ENCODE measurements at places on chromosomes 12 and 14.

DNA sequence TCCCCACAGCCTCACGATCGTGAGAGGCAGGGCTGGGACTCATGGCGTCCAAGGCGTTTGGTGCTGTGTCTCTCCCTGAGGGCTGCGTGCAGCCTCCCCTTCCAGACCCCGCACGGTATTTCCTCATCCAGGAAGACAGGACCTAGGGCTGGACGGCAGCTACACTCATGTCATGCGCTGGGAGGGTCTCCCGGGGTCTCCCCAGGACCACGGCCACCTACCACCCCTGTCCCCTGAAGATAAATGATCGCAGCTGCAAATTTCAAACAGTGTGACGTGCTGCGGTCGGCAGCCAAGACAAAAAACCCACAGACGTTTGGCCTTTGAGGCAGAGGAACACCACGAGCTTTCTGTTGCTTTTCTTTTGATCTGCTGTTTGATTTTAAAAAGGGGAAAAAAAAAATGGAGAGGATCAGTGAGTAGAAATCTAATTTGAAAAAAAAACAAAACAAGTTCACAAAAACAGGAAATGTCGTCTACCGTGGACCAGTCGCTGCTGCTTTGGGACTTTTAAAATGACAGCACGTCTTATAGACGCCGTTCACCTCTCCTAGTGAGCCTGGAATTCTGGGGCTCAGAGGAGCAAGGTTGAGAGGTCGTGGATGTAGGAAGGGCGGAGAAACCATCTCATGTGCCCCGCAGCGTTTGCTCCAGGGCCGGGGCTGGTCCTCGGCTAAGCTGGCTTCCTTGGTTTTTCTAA lies 237.6 kb downstream of the SLC41A2 start:
- DNase-seq: no peak

- no peak for DNase-seq
Observed at GRCh38 chr12:124667506-124668326, 100.3 kb upstream of the NCOR2 start.

GRCh38 chr12:851913-852312 lies 97.6 kb downstream of the RAD52 start:
- DNase-seq: no peak

GRCh38 chr12:24600996-24601395 lies 347.9 kb downstream of the BCAT1 start:
- DNase-seq: no peak

GRCh38 chr12:76633415-76633814 lies 73.8 kb upstream of the OSBPL8 start:
- DNase-seq: peak; percentile 72

GRCh38 chr12:15932971-15933370 lies 21.8 kb downstream of the DERA start:
- no peak for DNase-seq

DNA sequence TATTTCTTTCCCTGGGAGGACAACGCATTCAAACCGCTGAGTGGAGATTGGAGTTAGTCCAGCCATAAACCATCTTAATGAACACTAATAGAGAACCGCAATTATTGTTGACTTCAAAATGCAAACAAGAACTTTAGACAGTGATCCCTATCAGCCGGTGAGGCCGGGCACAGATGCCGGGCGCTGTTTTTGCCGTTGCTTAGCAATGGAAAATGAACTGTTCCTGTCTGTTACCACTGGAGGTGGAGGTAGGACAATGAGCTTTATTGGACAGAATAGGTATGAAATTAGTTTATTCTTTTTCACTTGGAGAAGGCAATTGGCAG lies 216.8 kb downstream of the TTC8 start:
- no peak for DNase-seq

GRCh38 chr12:66647034-66647691 lies 31.7 kb downstream of the GRIP1 start:
- DNase-seq: no peak

- no peak for DNase-seq
Observed at GRCh38 chr14:64737391-64738280, 33.4 kb downstream of the PLEKHG3 start.

- no peak for DNase-seq
Observed at GRCh38 chr12:19244312-19244711, 114.8 kb downstream of the PLEKHA5 start.

DNA sequence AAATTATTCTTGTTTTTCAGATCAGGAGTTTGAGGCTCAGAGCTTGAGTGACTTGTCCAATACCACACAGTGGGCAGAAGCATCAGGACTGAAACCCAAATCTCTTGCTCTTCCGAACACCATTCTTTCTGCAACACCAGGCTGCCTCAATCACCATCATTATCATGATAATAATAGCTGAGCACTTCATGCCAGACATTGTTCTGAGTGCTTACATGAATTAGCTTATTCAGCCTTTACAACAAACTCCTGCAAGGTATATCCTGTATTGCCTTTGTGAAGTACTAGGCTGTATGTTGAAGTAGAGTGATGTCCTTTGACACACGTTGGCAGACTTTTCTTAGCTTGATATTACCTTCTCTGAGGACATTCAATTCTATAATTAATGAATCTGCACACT lies 257.4 kb upstream of the ATP2B1 start:
- DNase-seq: no peak

- DNase-seq: no peak
Observed at GRCh38 chr14:69845787-69846186, 33.4 kb upstream of the SMOC1 start.

DNA sequence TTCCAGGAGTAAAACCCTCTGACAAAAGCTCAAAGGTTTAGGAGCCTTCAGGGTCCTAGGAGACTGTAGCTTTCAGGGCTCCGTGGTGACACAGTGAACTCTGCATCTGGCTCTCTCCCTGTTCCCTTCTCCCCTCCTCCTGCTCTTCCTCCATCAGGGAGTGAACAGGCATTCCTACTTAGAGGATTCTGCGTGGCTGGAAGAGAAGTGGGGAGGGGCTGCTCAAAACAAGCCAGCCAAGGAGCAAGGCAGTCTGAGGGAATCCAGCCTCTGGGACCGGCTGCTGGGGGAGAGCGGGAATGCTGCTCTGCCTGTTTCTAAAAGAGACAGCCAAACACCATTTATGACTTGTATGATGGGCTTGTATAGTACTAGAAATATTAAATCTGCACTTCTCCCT lies 49.5 kb downstream of the RBMS2 start:
- DNase-seq: no peak

- DNase-seq: no peak
Observed at GRCh38 chr12:26564391-26564790, 268.6 kb downstream of the ITPR2 start.

GRCh38 chr14:26872515-26873361 lies 274.9 kb upstream of the NOVA1 start:
- DNase-seq: no peak

DNA sequence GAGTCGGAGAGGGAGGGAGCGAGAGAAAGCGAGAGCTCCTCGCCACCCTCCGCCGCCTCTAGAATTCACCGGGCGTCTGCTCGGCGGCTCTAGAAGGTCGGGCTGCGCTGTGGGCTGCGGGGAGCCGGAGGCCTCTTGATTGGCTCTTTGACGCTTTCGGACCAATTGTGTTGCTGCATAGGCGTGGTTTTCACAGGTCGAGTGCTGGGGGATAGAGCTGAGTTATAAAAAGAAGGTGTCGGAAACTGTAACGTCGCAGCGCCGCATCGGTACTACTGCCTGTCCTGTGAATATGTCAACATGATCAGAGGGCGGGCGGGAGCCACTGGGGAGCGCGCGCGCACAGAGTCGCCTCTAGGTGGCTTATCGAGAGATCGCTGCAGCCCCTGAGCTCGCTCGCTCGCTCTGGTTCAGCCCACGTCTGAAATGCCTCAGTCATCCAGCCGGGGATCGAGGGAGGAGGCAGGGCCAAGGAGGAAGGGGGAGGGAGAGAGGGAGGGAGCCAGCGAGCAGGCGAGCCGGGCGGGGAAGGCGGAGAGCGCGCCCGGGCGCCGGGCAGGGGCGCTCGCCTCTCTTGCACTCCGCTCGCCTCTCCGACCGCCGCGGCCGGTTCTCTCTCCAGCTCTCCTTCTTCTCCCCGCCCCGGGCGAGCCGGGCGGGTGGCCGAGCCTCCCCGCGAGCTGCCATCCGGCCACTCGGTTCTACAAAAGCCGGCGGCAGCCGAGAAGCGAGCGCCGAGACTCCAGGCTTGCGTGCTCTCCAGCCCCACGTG lies at the start of gene TBX3:
Gene TBX3 (minus strand): TSS at position 78 of the 772 bp plus-strand sequence. CDS start 975 bp downstream, outside the sequence.
- no peak for DNase-seq

DNA sequence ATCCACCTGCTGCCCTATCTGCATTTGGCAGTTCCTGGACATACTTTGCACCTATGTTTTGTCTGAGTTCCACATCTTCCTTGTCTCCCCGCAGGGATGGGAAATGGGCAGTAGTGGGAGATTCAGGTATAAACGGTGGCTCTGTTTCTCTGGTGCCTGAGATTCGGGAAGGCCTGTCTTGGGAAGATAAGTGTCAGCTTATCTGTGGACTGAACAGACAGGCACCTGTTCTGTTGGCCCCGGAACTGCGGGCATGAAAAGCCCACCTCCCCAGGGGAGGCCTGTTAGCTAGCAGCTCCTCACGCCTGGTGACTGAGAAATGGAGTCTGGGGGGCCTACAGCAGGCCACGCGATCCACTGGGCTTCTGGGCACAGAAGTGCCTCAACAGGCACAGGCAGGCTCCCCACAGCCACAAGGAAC lies 5.8 kb downstream of the PHB2 start:
- no peak for DNase-seq

GRCh38 chr14:100739306-100739705 lies 12.6 kb downstream of the DLK1 start:
- DNase-seq: no peak

DNA sequence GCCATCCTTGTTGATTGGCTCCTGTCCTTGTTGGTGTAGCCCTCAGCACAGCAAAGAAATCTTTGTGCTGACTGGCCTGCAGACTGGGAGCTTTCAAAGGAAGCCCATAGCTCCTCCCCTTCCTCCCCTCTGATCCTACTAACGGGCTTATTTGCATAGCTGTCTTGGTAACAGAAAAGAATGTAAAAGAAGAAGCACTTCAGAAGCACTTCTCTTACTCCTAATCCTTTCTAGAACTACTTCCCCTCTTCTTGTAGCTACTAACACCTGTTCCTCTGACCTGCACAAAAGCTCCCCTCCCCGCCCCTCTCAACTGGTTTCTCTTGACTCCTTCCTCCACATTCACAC lies 14.3 kb upstream of the RIC8B start:
- DNase-seq: no peak

- no peak for DNase-seq
Observed at GRCh38 chr14:23546450-23547035, 5.0 kb downstream of the ZFHX2 start.

- DNase-seq: no peak
Observed at GRCh38 chr14:102605029-102605428, 12.6 kb downstream of the RCOR1 start.

- no peak for DNase-seq
Observed at GRCh38 chr14:87940382-87940781, 52.6 kb downstream of the GALC start.

GRCh38 chr12:71297930-71298329 lies 140.1 kb upstream of the TSPAN8 start:
- no peak for DNase-seq

- no peak for DNase-seq
Observed at GRCh38 chr14:99781091-99781490, 12.1 kb upstream of the EML1 start.

DNA sequence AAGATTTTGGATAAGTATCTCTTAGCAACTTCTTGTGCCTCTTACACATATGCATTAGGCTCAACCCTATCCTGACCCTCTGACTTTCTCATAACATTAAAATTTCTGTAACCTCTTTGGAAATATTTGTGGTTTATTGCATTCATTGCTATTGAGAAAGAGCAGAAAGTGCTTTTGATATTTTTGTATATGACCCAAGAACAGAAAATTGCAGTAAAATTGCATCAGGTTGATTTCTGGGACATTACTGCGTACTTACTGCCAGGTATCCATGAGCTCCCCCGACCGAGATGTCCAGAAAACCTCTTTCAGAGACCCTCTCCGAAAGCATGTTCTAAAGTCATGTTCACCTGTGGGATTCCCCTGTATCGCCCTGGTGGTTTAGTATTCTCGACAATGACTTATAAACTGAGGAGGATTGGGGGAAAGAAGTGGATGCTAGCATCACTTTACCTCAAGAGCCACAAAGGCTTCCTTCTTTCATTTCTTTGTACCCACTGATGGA lies 14.5 kb upstream of the IL22 start:
- DNase-seq: no peak

DNA sequence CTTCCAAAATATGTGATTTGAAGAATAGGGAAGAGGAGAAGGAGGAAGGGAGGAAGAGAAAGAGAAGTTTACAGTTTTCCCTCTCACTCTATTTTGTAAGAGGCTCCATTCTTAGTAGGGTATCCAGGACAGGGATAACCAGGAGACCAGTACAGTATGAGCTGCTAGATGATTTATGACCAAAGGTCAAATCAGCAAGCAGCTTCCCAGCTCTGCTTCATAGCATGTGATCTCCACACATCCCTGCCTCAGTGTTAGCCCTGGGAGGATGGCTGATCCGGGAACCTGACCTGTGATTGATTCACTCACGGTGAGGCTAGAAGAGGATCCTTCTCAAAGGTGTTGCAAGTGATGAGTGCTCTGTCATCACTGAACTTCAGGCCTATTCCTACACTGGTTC lies 16.6 kb downstream of the RDH12 start:
- no peak for DNase-seq

DNA sequence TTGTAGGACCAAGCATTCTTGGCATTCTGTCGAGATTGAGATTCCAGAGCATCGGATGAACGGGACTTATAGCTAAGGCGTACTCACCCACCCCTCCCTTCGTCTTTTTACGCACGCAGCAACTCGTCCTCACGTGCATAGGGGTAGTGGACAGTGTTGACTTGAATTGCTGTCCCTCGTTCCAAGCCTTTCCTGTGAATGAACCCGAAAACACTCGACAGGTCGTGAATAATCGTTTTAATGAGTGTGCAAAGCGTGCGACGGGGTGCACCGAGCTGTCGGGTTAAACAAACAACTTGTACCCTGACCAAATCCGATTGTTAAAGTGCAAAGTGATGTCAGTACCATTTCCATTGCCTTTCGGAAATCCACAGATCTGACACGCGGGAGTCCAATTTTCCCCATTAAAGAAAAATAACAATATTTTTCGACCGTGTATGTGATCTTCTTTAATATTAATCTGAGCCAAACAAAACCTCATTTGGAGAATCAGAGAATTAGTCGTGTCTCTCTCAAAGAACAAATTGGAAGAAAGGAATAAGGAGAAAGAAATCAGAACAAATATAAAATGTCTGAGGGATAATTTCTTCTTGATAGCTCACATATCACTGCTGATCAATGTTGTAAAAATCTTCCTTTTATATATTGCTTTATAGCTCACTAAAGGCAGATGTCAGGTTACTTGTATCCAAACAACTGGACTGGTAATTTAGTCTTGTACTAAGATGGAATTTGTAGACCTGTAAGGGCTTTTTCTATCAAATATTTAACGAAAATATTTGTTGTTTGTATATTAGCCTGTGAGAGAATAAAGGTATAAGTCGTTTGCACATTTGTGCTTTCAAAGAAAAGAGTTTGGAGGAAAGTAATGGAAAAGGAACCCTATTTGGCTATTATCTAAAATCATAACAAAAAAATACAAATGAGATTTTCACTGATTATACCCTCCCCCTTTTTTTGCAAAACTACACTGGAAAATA lies 11.8 kb downstream of the FOXG1 start:
- DNase-seq: no peak

DNA sequence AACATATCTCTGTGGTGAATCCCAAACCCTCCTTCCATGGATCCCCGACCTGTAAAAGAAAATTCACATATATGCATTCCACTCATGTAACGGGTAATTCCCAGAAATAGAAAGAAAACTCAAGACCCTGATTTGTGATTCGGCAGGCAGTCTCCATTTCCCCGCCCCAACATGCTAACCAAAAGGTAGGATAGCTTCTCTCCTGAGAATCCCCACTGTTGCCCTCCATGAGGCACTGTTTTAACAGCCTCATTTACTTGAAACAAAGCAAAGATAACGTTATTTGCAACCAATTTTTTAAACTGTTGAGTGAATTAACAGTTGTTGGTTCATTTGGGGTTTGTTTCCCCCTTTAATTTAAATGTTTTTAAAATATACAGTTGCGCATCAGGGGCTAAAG lies 774 bp upstream of the SLC2A13 start:
- DNase-seq: no peak
